ENCODE measurements at places on chromosomes 3 and 15. TPM values are rescaled to one million over a fixed set of nuclear protein-coding genes. Genes with fewer than 3 reads are reported as not detected.

RPL29 gene
- polyA plus RNA-seq = 1,741 TPM

RBM5 gene
- 19.7 TPM for polyA plus RNA-seq

VIPR1 gene
- polyA plus RNA-seq = 40.3 TPM

DNA sequence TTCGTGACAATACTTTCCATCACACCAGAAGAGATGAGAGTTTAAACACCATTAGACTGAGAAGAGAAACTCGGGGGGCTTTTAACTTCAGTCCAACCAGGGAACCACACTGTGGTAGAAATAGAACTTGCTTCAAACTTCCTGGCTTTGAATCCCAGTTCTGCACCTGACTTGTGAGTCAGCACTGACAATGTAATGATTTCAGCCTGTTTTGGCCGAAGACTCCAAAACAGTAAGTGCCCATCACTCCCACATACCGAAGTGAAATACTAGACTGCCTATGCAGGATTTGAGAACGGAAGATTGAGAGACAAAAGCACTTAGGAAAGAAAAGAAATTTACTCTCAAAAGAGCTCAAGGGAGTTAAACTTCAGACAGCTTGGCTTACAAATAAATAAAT is 27.0 kb downstream of the C2CD4B start:
- DNase-seq = no peak

GRCh38 chr15:42996871-42997270 is 76.3 kb upstream of the TTBK2 start:
- DNase-seq = no peak

DNA sequence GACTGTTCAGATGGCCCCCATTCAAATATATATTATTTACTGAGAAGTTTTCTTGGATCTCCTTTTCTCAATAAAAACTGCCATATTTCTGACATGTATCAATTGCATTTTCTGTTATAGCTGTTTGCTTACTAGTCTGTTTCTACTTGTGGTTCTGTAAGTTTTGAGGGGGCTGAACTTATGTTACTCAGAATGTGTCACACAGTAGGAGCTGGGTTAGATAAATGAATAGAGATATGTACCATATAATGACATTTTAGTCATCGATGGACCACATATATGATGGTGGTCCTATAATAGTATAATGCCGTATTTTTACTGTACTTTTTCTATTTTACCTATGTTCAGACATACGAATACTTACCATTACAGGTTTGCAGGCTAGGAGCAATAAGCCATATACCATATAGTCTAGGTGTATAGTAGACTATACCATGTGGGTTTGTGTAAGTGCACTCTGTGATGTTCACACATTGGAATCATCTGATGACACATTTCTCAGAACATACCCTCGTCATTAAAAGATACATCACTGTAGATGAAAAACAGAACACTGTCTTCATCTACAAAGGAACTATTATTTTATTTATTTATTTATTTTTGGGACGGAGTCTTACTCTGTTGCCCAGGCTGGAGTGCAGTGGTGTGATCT is 22.3 kb downstream of the PPP4R2 start:
- no peak for DNase-seq

GRCh38 chr15:69855258-69856000 is 242.3 kb downstream of the TLE3 start:
- DNase-seq = no peak

DNA sequence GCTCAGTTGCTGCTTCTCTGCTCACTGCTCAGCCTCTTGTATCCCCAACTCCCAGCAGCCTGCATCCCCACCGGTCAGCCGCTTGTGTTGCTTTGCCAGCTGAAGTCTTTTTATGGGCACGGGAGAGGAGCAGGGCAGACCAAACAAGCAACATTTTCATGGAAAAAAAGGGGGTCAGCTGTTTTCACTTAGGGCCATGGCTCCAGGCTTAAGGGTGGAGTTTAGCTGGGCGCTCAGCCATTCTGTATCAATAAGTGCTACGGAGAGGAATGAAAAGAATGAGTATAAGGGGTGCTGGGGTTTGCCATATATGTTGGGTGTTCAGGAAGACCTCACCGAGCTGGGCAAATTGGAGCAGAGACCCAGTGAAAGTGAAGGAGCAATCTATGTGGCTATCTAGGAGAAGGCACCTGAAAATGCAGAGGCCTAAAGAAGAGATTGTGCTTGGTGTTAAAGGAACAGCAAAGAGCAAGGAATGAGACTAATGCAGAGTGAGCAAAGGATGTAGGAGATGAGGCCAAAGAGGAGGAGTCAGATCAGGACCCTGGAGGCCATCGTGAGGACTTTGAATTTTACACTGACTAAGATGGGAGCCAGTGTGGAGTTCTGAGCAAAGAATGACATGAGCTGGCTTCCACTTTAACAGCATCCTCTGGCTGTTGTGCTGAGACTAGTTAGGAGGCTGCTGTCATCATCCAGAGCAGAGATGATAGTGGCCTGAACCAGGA is 16.6 kb upstream of the IREB2 start:
- DNase-seq = no peak
